ENCODE measurements at places on chromosomes 2 and 18. TPM values are rescaled to one million over a fixed set of nuclear protein-coding genes. Genes with fewer than 3 reads are reported as not detected.

The ICOS gene
- total RNA-seq, result not detected

The RAB6D gene
- total RNA-seq, result not detected

The TNS1 gene
- total RNA-seq, result 45.2 TPM

The GNAL gene
- 0.28 TPM for total RNA-seq

The KLHL29 gene
- 2.5 TPM for total RNA-seq

The LHCGR gene
- total RNA-seq, result under 0.01 TPM

The TCF23 gene
- total RNA-seq, result not detected

The PLB1 gene
- total RNA-seq, result 0.90 TPM

The ATP6V1C2 gene
- not detected for total RNA-seq

The FECH gene
- total RNA-seq, result 29.2 TPM

The BOLL gene
- not detected for total RNA-seq

The IL1RL2 gene
- 0.28 TPM for total RNA-seq

The CRACDL gene
- not detected for total RNA-seq

The VAMP8 gene
- total RNA-seq, result 0.83 TPM

The RTP5 gene
- not detected for total RNA-seq

The GPR45 gene
- not detected for total RNA-seq

The LRATD1 gene
- total RNA-seq, result 0.28 TPM

The RNASEH1 gene
- 23.7 TPM for total RNA-seq

The AQP12B gene
- total RNA-seq, result not detected

The C2orf66 gene
- not detected for total RNA-seq

The DRC1 gene
- 0.18 TPM for total RNA-seq

The WDCP gene
- total RNA-seq, result 18.6 TPM

The EPB41L3 gene
- total RNA-seq, result 90.5 TPM

The SH2D6 gene
- 0.36 TPM for total RNA-seq

The ABCB11 gene
- total RNA-seq, result not detected

The GREB1L gene
- total RNA-seq, result not detected

The WDR43 gene
- 300 TPM for total RNA-seq

The SYT4 gene
- total RNA-seq, result not detected

The PKDCC gene
- total RNA-seq, result 55.6 TPM

All from IMR-90 (cell line).